ENCODE measurements at places on chromosomes 1 and 21.
A peak's percentile ranks its signal among the peaks of the same experiment; 100 is the strongest.

GRCh38 chr1:37069406-37069805, 35.1 kb upstream of the GRIK3 start:
- DNase-seq: no peak

GRCh38 chr21:46148106-46148505, 7.3 kb downstream of the FTCD start:
- DNase-seq: no peak

GRCh38 chr1:84853741-84854721, 39.0 kb downstream of the LPAR3 start:
- no peak for DNase-seq

- DNase-seq: no peak
Measured at GRCh38 chr1:178792394-178792793, 67.3 kb downstream of the RALGPS2 start.

DNA sequence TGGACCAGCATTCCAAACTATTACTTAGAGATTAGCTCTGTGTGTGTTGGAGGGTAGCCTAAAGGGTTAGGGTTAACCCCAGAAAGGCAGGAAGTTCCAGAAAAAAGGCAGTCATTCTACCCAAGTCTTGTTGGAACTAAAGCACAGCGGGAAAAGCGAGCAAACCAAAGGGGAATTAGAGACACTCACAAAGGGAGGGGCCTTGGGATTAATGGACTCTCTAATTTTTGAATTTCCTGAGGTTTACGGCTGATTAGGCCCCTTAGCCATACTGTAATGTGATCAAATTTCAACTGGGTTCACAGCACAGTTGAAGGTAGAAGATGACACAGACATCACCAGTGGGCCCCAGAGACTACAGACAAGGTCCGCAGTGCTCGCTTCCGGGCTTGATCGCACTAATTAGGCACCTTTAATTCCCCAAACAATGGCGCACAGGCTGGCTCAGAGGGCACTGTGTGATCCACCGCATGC, 28.3 kb downstream of the CAPZB start:
- DNase-seq: no peak

DNA sequence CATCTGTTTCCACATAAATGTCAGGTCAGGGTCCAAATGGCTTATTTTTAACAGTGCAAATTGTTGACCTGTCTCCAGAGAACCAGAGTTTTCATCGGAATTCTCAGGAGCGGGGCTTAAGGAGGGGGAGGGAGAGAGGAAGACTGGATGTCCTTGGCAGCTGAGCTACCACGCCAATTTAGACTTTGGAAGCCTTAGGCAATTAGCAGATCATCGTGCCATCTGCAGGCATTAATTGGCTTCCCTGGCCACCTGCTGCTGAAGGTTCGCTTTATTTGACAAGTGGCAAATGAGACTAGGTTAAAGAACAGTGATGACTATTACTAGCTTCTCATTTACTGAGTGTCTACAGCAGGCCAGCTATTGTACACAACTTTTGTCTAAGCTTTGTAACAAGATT, 43.7 kb downstream of the HLX start:
- no peak for DNase-seq

GRCh38 chr21:29504751-29505321, 206.1 kb downstream of the BACH1 start:
- DNase-seq: no peak

DNA sequence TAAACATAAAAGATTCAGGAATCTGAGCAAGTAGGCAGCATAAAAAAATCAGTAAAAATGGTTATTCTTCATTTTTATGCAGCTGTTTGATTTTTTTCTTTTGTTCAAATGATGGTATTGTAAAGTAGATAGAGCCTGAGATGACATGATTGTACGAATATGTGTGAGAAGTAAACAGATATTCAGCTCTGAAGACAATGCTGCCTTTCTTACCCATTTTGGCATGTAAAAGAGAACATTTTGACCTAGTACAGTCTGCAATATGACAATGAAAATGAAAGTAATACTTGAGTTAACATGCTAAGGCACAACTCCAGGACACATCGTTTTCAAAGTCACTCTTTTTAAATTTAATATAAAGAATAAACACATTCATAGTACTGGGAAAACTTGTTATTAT, 95.7 kb upstream of the NCAM2 start:
- DNase-seq: no peak

- DNase-seq: no peak
Measured at GRCh38 chr1:69328186-69328585, 239.5 kb upstream of the LRRC7 start.

DNA sequence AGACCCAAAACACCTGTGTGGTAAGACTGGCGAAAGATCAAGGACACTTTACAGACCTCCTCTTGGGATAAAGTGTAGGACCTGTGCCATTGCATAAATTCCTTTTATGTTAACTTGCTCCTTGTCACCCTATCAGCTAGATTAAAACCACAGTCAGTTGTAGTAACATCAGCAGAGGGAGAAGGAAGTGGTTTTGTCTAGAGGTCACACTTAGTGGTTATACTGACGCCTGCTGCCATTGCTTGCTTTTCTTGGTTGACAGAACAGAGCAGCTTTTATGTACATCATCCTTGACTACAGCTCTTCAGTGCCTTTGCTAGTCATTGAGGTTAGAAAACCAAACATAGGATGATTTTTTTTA, 101.4 kb downstream of the PBX1 start:
- peak; percentile 37 for DNase-seq

DNA sequence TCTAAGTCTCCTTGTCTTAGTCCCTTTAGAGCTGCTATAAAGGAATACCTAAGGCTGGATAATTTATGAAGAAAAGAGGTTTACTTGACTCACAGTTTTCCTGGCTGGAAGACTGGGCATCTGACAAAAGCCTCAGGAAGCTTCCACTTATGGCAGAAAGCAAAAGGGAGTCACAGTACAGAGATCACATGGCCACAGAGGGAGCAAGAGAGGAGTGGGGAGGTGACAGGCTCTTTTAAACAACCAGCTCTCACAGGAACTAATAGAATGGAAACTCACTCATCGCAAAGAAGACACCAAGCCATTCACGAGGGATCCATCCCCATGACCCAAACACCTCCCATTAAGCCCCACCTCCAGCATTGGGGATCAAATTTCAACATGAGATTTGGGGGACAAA, 68.8 kb downstream of the DDAH1 start:
- DNase-seq: no peak

GRCh38 chr21:16004086-16004485, 274.3 kb downstream of the USP25 start:
- DNase-seq: no peak
